ENCODE measurements at places on chromosomes 11 and 22. TPM values are rescaled to one million over a fixed set of nuclear protein-coding genes. Genes with fewer than 3 reads are reported as not detected.

- H3K4me3 ChIP-seq = peak overlapping the region; percentile 70
- no peaks in the 10 kb centered on the region for H3K36me3 ChIP-seq
- peaks cover 38% of the 10 kb centered on the region for H3K4me1 ChIP-seq
These were observed 758 bp downstream of the MCAM start for GRCh38 chr11:119316016-119316728.

DNA sequence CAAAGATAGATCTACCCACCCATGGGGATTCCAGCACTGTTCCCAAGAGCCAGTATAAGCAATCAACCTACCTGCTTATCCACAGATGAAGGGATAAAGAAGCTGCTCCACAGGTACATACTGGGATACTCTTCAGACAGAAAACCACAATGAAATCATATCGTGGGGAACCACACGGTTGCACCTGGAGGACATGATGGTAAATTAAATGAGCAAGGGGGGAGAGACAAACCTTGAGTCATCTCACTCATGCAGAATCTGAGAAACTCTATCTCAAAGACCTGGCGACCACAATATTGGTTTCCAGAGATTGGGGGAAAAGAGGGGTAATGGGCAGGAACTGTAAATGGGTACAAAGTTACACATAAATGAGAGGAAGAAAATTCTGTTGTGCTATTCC lies 14.5 kb downstream of the RGL4 start:
- peaks cover 3% of the 10 kb centered on the region for H3K36me3 ChIP-seq
- H3K4me1 ChIP-seq = peaks cover 9% of the 10 kb centered on the region
- DNase-seq = no peak
- no peak overlapping the region for H3K27ac ChIP-seq
- H3K27me3 ChIP-seq = no peaks in the 10 kb centered on the region

DNA sequence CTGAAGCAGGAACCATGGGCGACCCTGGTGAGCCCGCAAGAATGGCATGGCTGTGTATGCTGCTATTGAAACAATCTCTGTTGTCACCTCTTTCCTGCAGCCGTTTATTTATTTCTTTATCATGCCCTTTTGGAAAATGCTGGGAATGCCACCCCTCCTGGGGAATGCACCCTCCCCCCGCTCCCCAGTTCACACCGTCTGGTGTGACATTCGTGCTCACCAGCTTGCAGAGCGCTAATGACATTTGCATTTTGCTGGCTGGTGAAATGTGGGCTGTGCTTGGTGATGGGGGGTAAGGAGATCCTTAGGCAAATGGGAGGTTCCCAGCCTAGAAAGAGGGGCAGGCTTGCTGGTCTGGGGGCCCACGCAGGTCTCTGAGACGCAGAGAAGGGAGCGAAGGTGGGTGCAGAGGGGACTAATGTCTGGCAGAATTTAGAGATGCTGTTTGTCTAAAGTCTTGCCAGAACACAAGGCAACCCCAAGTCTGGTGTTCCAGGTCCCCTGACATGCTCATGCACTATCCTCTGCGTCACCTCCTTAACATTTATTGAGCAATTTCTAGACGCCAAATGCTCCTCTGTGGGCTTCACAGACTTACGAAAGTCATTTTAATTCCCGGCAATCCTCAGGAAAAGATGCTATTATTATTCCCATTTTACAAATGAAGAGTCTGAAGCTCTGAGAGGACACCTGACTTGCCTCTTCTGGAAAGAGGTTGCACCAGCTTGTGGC lies 91.7 kb downstream of the TP53I11 start:
- H3K4me3 ChIP-seq = no peak overlapping the region
- H3K27ac ChIP-seq = no peak overlapping the region
- H3K4me1 ChIP-seq = no peaks in the 10 kb centered on the region
- H3K36me3 ChIP-seq = no peaks in the 10 kb centered on the region
- no peak for DNase-seq

GRCh38 chr11:3712274-3712673 lies 41.1 kb upstream of the CHRNA10 start:
- no peak overlapping the region for H3K4me3 ChIP-seq
- H3K27ac ChIP-seq = peak overlapping the region; percentile 91
- no peak for DNase-seq
- no peaks in the 10 kb centered on the region for H3K27me3 ChIP-seq
- peaks cover 21% of the 10 kb centered on the region for H3K36me3 ChIP-seq
- peaks cover 61% of the 10 kb centered on the region for H3K4me1 ChIP-seq

- H3K36me3 ChIP-seq = no peaks in the 10 kb centered on the region
- no peaks in the 10 kb centered on the region for H3K4me1 ChIP-seq
- H3K4me3 ChIP-seq = no peak overlapping the region
- no peak overlapping the region for H3K27ac ChIP-seq
- no peak for DNase-seq
These were observed 110.8 kb downstream of the GGTLC2 start for GRCh38 chr22:22754961-22755777.

GRCh38 chr22:42769574-42770447 lies 49.1 kb upstream of the A4GALT start:
- H3K27ac ChIP-seq = no peak overlapping the region
- no peaks in the 10 kb centered on the region for H3K27me3 ChIP-seq
- H3K4me3 ChIP-seq = peak overlapping the region; percentile 28
- no peaks in the 10 kb centered on the region for H3K36me3 ChIP-seq

- peak overlapping the region; percentile 94 for H3K27ac ChIP-seq
- no peaks in the 10 kb centered on the region for H3K4me1 ChIP-seq
- H3K27me3 ChIP-seq = no peaks in the 10 kb centered on the region
- DNase-seq = peak; percentile 54
These were observed 1.4 kb downstream of the TNNI2 start for GRCh38 chr11:1839924-1840779.

- no peaks in the 10 kb centered on the region for H3K27me3 ChIP-seq
- no peaks in the 10 kb centered on the region for H3K36me3 ChIP-seq
- no peaks in the 10 kb centered on the region for H3K4me1 ChIP-seq
- no peak overlapping the region for H3K4me3 ChIP-seq
- DNase-seq = no peak
These were observed 27.7 kb downstream of the DDI1 start for GRCh38 chr11:104064034-104064630.

DNA sequence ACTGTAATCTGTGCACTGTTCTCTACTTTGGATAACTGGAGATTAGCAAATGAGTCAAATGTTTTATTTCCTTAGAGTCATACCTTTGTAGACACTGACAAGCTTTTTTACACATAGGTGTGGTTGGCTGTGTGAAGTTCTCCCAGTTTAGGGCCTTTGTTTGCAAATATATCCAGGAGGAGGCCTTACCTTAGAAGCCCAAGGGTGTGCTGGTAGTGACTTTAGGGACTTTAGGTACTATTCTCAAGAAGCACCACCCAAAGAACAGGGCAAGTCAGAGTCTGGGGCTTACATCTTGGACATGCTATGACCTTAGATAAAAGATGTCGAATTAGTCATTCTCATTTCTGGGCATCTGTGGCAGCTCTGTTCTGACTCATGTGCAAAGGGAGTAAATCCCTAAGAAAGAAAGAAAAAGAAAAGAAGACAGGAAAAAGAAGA lies 4.8 kb upstream of the FAR1 start:
- DNase-seq = no peak
- no peaks in the 10 kb centered on the region for H3K27me3 ChIP-seq

DNA sequence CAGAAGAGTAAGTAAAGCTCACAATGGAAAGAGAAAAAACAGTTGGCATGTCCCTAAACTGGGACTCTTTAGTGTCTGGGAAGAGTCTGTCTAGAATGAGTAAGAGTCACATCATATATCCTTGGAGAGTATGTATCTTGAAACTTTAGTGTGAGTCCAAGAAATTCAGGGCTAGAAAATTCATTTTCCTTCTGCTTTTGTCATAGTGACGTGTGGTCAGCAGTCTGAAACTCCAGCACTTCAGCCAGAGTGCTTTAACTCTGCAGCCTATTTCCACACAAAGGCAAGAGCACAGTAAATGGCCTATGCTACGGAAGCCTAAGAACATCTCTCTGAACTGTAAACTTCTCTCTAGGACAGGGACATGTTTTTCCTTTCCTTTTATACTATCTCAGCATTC lies 174.1 kb downstream of the FAM181B start:
- no peaks in the 10 kb centered on the region for H3K27me3 ChIP-seq
- H3K27ac ChIP-seq = no peak overlapping the region
- no peaks in the 10 kb centered on the region for H3K36me3 ChIP-seq

The OR4A5 gene
- not detected for total RNA-seq

The RTCB gene
- total RNA-seq = 54.2 TPM

All from gastrocnemius medialis (tissue), 4 donors.